Activated naive CD4-positive, alpha-beta T cell (primary cell): ENCODE measurements at places on chromosomes 1 and 21.

GRCh38 chr1:40829631-40830245 lies 32.4 kb downstream of the CITED4 start:
- no peak for DNase-seq

DNA sequence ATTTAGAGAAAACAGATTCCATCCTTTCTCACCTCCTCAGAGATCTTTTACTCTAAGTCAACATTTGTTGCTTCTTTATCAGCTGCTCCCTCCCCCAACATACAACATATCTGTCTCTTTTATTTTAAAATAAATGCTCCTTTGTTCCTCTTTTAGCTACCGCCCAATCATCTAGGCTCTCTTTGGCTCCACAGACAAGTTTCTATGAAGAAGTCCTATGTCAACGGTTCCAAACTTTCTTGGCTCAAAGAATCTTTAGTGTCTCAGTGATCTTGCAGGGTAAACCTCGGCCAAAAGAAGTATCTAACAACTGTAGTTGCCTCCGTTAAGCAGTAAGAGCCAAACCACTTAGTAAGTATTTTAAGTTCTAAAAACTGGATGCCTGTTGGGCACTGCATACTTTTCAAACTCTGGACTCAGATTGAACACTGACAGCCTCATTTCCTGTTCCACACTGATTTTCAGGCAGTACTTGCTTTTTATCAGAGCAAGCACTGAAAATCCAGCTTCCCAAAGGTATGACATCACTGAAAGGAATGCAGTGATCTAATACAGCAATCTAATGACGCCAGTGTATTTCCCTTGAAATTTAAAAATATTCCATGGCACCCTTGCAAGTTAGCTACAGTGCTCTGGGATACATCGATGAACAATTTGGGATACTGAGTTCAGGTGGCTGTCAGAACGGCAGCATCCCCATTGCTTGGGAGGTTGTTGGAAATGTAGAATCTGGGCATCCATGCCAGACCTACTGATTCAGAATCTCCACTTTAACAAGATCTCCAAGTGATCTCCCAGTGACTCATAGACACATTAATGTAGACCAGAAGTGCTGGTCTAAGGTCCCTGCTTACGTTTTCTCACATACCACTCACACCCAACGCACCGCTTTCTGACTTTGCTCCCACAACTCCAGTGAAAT lies 26.8 kb downstream of the EGLN1 start:
- no peak for DNase-seq

DNA sequence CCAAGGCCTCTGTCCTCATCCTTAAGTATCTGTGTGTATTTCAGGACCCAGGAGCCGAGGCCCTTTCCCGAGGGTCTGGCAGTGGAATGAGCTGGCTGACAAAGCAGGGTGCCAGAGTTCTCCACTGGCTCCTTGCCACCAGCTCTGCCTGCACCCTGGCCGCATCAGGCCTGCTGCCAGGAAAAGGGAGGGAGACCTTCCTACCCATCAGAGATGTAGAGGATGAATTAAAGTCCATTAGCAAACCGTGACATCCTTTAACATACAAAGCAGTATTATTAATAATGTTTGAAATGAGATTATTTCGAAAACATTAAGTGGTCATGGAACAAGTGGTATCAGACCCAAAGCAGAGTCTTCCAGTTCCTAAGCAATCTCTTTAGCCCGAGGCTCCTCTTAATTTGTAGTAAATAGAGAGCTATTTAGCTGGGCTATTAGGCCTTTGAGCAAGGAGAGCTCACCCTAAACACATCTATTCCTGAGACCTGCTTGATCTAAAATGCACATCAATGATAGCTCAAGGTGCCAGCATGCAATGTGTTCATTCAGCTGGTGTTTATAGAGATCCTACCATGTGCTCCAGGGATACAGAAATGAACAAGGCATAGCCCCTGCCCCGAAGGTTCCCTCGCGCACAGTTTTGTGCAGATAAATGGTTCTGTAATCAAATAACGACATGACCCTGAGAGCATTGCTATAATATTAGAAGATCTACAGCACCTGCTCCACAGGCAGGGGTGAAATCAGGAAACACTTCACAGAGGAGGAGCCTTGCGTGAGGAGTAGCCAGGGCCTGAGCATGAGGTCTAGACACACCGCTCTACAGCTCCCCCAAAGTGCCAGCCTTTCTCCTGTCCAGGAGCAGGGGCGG lies 44.0 kb downstream of the FAM163A start:
- DNase-seq: no peak

DNA sequence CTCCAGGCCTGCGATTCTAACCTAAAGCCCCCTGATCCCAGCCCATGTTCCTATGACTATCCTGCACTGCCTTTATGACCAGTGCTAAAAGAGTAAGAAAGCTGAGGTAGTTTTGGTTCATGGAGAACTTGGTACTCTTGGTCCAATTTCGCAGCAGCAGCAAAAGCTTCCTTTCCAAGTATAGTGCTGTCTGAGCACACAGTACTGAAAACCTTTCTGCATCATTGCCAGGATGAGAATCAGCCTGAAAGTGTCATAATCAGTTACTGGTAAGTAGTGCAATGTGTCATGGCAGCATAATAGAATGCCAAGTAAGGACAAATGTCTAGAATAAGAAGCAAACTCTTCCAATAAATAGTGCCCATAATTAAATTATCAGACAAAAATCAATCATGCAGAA lies 889.6 kb upstream of the ADGRL4 start:
- DNase-seq: no peak

DNA sequence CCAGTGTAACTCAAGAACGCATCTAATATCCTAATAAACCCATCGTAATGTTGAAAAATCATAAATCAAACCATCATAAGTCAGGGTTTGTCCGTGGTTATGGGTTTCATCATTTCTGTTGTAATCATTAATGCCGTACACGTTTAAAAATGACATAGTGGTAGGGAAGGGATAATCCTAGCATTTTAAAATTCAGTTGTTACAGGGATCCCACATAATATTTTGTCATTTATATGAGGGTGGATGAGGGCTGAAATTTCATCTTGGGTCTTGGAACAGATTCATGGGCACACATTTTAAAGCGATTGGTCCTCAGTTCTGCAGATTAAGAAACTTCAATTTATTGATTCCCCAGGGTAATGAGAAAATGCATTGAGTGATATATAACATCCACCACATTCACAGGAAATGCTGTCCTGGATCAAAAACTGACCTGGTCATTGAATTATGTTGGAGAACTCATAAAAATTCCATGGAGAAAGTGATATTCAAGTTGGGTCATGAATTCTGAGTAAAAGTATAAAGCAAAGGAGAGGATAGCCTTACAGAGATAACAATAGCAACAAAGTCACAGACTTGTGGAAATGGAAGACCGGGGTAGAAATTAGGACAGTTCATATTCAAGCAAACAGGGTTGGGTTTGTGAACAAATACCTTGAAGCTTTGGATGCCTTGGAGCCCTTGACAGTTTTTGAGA lies 1527.3 kb upstream of the TPTE start:
- DNase-seq: no peak

- DNase-seq: no peak
These were observed 43.4 kb downstream of the ITSN1 start for GRCh38 chr21:33685613-33686197.

DNA sequence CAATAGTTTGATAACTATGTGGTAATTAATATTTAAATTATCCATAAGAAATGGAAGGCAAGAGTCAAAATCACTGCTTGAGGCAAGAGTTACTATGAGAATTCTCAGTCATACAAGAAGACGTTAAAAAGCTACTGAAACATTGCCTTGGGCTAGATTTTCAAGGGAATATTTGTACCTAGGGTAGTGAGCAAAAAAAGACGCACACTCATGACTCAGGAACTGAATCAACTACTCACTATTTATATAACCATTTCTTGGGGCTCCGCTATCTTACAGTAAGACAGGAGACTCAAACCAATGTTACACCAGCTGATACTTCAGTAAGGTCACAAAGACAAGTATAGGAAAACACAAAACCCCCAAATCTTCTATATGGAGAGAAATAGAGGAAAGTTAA lies 151.5 kb upstream of the RNPC3 start:
- DNase-seq: no peak

- no peak for DNase-seq
These were observed 79.5 kb downstream of the CLSTN1 start for GRCh38 chr1:9744106-9744799.

- no peak for DNase-seq
These were observed 68.4 kb downstream of the POU2F1 start for GRCh38 chr1:167289075-167289442.

GRCh38 chr1:211643324-211644212 lies 31.9 kb downstream of the NEK2 start:
- DNase-seq: peak; percentile 29

DNA sequence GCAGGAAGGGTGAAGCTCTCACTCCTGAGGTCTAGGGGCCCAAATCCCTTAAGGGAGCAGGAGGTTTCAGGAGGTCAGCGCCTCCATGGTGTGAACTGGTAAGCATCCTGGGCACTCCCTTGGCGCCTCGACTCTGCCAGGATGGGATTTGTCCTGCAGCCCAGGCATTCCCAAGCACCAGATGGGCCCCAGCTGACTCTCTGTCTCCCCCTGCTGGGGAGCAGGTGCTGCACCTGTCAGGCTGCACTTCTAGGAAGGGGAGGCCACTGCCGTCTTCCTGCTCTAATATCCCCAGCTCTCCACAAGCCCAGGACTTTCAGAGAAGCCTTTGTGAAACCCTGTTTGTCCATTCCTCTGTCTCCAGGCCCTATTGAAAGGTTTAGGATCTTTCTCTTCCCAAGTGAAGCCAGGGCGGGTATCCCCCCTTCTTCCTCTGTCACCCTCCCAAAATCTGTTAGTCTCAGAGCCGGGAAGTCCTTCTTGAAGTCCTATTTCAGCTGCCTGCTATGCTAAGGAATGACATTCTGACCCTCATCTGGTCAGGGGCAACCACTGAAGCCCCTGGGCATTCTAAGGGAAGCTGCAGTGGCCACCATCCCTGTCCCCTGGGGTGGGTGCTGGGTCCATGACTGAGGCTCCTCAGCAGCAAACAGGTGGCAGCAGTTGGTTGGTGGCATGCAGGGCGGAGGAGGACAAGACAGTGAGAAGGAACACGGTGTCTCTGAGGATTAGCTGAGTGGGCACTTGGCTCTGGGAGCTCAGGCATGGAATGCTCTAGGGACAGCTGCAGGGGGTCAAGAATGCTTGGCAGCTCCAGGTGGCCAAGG lies 3.2 kb downstream of the MYBPH start:
- no peak for DNase-seq
